ENCODE measurements at places on chromosomes 16 and 17.

- DNase-seq, result no peak
These were observed 88.5 kb downstream of the MRC2 start for GRCh38 chr17:62715882-62716390.

DNA sequence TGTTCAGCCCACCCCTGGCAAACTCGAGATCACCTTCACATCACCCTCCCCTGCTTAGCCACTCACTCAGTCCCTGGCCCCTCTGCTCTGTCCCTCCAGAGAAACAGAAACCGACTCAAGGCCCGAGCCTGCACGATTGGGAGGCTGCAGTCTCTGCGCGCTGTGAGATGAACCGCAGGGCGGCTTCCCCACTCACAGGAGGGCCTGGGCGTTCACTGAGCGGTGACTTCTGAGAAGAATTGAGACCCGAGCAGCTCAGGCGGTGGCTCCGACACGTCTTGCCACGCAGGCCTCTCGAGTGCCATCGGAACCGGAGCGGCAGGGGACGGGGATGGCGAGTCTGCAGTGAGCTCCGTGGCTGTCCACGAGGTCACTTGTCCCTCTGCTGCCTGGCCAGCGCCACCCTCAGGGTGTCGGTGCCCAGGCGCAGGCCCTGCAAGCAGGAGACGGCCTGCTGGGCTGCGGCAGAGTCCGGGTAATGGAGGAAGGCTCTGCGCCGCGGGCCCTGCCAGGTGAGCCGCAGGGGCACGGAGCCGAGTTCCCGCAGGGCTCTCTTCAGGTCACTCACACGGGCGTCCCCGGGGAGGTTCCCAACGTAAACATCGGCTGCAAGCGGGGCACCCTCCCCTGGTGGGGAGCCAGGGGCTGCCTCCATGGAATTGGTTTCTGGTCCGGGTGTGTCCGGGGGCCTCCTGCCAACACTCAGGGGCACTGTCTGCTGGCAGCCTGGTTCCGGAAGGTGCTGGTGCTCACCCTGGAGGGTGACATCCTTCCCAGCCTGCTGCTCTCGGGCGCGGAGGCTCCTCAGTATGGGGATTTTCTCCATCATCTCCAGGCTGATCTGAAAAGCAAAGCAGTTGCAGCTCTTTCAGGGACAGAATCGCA lies 21.6 kb downstream of the FOXF1 start:
- DNase-seq, result no peak

DNA sequence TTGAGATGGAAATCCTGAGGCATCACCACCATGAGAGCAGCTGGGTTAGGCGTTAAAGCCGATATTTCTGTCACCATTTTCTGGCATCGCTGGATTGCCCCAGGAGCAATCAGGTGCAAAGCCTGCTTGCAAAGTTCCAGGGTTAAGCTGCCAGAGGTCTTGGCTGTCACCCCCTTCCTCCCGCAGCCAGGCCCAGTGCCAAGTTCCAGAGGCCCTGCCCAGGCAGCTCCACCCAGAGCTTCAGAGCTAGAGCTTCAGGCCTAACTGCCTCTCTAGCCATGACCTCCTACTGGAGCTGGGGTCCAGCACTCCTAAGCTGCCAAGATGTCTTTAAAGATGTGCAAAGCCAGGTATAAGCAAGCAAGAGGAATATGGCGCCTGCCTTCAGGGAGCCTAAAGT lies 8.8 kb upstream of the TMEM238L start:
- DNase-seq, result no peak

GRCh38 chr17:57875290-57876022 lies 25.6 kb upstream of the MRPS23 start:
- DNase-seq, result peak; percentile 98

- DNase-seq, result no peak
These were observed 6.2 kb downstream of the PHF12 start for GRCh38 chr17:28944862-28945741.

DNA sequence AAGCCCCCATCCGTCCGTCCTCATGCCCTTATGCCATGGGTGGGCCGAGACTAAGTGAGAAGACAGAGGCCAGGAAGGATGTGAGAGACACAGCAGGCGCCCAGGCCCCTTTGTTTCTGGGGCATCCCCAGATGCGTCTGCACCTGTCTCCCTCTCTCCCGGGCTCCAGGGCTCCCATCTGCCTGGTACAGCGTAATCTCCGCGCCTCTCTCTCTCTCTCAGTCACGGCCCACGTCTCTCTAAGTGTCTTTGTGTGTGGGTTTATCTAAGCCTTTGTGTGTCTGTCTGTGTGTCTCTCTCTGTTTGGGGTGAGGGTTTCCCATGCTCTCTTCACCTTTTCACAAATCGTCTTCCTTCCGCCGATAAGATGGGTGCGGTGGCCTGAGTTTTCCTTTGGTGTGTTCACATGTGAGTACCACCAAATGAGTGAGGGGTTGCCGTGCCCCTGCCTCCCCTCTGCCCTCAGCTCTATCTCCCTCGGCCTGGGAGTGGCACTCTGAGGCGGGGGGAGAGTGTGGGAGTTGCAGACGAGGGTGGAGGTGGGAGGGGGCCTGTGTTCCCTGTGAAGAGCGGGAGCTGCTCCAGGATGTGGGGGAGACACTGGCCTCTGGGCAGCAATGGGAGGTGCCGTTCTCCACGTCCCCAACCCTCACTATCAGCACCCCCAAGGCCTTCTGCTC lies 25.8 kb upstream of the ABCC3 start:
- no peak for DNase-seq

- no peak for DNase-seq
These were observed 7.4 kb upstream of the PPP1R9B start for GRCh38 chr17:50157891-50158290.

- no peak for DNase-seq
These were observed 208.1 kb downstream of the ABCC12 start for GRCh38 chr16:47947723-47948122.

- DNase-seq, result no peak
These were observed 10.9 kb downstream of the FLII start for GRCh38 chr17:18247613-18248001.

DNA sequence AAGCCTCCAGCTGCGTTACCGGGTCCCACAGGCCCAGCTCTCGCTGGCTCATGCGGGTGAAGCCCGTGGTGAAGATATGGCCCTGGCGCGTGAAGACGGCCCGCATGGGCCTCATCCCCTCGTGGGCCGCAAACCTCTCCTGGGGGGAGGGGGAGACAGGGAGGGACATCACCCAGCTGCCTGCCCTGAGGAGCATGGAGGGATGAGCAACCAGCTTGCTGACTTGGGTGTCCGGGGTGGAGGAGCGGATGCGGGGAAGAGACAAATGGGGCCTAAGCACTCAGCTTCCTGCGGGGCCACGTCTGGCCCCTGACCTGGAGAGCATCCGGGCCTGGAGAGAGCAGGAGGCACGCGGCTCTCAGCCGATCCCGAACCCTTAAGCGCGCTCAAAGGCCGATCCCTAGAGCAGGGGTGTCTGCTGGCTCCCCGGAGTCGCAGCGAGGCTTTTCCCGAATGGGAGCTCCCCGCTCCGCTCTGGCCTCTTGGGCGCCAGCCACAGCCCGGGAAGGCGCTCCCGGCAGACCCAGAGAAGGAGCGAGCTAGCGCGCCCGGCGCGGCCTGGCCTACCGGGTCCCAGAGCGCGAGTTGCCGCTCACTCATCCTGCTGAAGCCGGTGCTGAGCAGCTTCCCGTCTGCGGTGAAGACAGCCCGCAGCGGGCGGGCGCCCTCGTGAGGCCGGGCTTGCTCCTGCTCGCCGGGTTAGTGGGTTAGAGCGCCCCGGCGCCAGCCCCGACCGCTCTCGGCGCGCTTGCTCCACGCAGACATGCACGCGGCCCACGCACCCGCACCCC lies 5.0 kb downstream of the CORO6 start:
- no peak for DNase-seq

- DNase-seq, result no peak
These were observed at the start of gene SLC9A5 for GRCh38 chr16:67248401-67249177. TSS of gene SLC9A5 (plus strand) at chr16:67248979. CDS start at chr16:67249015, 36 bp downstream.

DNA sequence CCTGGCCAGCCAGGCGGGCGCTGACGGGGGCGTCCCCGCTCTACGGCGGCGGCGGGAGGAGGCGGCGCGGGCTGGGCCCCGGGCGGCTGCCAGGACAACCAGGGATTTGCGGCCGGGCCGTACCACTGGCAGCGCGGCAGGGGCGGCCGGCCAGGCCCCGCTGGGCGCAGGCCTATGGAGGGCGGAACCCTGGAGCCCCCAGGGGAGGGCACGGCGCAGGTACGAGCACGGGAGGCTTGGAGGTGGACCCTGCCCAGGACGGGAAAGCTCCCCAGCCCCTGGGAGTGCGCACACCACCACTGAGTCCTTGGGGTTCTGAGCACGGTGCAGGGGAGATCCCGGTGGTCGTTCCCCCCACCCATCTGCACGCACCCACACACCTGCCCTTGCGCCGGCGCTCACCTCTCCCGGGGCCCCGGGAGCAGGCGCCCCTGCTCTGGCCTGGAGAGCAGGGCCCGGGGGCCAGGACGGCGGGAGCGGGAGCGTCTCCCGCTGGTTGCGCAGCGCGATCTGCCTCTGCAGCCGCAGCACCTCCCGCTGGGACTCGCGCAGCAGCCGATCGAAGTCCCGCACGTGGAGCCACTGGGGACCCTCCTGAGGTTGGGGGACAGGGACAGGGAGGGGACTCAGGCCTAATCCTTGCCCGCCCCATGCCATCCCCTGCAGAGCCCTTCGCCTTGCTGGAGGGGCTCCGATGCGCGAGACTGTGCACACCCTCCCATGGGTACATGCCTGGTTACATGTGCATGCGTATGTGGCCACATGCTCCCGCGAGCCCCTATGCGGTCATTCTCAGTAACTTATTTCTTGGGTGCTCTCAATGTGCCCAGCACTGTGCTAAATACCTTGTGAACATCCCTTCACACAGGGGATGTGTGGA lies 3.9 kb downstream of the TSPOAP1 start:
- no peak for DNase-seq

DNA sequence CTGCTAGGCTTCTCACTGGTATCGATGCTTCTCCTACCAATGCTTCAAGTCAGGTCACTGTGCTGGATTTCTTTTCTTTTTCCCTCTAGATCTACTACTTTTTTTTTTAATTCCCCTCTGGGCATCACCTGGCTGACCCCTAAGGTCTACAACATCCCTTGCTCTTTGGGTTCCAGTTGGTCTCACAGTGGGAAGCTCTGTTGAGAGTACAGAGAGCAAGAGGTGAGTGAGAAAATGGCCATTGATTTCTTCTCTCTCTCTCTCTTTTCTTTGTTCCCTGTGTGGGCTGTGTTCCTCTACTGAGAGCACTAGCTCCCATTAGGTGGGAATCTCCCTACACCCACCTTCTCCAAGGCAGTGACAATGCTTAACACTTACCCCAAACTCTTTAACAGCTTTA lies 413.4 kb downstream of the KCNJ2 start:
- no peak for DNase-seq

- DNase-seq, result no peak
These were observed 49.2 kb downstream of the SREBF1 start for GRCh38 chr17:17787568-17787967.

- DNase-seq, result no peak
These were observed 22.1 kb downstream of the MYO18A start for GRCh38 chr17:29158096-29158487.

DNA sequence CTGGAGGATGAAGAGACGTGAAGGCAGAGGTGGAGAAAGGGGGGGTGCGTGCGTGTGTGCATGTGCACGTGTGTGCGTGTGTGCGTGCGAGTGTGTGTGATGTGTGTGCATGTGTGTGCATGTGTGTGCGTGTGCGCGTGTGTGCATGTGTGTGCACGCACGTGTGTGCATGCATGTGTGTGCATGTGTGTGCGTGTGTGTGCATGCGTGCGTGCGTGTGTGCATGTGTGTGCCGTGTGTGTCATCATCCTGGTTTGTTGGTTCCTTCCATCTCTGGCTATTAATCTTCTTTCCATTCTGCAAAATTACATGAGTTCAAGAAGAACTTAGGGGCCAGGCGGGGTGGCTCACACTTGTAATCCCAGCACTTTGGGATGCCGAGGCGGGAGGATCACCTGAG lies 17.0 kb upstream of the RPL38 start:
- DNase-seq, result no peak

DNA sequence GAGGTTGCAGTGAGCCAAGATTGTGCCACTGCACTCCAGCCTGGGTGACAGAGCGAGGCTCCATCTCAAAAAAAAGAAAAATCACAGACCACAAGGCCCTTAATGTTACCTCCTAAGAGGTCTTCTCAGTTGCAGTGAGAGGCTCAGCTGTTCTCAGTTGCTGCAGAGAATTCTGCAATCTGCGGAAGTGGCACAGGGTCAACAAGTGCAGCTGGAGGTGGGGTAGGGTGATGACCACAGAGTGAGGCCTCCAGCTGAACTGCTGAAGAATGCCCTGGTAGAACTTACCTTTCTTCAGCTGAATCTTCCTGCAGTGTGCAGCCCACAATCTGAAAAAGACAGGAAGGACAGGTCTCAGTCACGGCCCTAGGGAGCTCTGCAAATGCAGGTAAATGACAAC lies 26.3 kb downstream of the CNTNAP1 start:
- no peak for DNase-seq

- DNase-seq, result no peak
These were observed 4.5 kb upstream of the SAMD14 start for GRCh38 chr17:50134206-50135110.

GRCh38 chr16:46690281-46691178 lies 1.1 kb downstream of the ORC6 start:
- DNase-seq, result no peak

DNA sequence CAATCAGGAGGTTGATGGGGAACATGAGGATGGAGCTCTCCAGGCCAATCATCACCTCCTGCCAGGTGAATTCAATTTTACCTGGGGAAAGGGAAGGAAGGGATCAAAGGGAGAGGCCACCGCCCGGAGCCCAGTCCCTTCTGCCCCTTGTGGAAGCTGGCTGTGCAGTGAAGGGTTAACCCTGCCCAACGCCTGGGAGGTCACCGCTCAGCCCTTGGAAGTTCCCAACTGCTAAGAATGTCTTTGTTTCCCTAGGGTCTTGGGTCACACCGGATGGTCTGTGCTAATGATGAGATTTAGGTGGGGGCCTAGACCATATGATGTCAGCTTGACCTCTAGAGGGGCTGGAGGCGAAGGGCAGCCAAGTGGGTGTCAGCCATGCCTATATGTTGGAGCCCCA lies 52.1 kb upstream of the GCSH start:
- no peak for DNase-seq

DNA sequence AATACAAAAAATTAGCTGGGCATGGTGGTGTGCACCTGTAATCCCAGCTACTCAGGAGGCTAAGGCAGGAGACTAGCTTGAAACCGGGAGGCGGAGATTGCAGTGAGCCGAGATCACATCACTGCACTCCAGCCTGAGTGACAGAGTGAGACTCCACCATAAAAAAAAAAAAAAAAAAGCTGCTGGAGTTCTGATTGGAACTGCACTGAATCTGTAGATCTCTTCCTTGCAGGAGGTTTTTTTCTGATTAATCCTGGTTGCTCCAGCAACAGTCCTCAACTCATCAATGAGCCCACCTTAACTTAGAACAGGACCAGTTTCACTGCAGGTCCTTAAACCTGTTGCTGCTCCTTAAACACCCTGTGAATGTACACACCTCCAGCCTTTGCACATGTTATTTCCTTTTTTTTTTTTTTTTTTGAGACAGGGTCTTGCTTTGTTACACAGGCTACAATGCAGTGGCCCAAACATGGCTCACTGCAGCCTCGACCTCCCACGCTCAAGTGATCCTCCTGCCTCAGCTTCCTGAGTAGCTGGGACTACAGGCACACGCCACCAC lies 1.6 kb upstream of the ODAD4 start:
- no peak for DNase-seq
